ENCODE measurements at places on chromosomes 16 and 17. TPM values are rescaled to one million over a fixed set of nuclear protein-coding genes. Genes with fewer than 3 reads are reported as not detected.

TAOK1 gene
- total RNA-seq = 84.2 TPM

UTS2R gene
- total RNA-seq = not detected

TMEM114 gene
- total RNA-seq = not detected

ADCY9 gene
- 16.6 TPM for total RNA-seq

DNAI2 gene
- not detected for total RNA-seq

SLC6A4 gene
- 1.1 TPM for total RNA-seq

WDR90 gene
- total RNA-seq = 20.1 TPM

PIK3R5 gene
- 60.2 TPM for total RNA-seq

PPY gene
- total RNA-seq = not detected

TMEM88 gene
- total RNA-seq = 22.1 TPM

COL1A1 gene
- total RNA-seq = 21.2 TPM

CCL18 gene
- total RNA-seq = 1.7 TPM
